ENCODE measurements at places on chromosomes 6 and 20. TPM values are rescaled to one million over a fixed set of nuclear protein-coding genes. Genes with fewer than 3 reads are reported as not detected.

The OR2B6 gene
- total RNA-seq = not detected

The UBD gene
- not detected for total RNA-seq

DNA sequence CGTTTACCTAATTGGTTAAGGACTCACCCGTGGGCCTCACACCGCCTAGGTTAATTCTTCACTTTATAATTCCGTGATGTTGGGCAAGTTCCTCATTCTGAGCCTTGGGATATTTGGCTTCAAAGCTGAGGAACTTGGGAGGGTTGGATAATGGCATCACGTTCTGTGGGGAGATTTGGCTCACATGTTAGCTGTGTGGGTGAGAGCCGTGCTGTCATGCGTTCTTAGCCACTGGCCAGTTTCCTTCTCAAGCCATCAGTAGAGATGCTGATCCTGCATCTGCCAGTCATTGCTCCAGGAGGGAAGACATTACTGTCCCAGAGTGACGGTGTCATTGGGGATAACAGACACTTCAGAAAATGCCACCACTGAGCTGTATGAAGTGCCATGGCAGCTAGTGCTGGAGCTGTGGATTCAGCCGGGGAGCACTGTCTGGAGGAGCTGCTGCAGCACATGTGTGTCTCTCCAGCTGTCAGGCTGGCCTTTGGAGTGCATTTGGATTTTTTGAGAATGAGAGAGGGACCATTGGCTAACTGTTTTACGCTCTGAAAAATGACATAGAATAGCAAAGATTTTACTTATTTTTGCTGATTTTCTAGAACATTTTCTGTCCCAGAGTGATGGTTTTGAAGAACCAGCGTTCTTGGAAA, 16.5 kb downstream of the IGF2R start:
- H3K4me1 ChIP-seq = peaks cover 6% of the 10 kb centered on the region
- H3K36me3 ChIP-seq = no peaks in the 10 kb centered on the region
- DNase-seq = peak; percentile 60
- H3K27me3 ChIP-seq = no peaks in the 10 kb centered on the region

DNA sequence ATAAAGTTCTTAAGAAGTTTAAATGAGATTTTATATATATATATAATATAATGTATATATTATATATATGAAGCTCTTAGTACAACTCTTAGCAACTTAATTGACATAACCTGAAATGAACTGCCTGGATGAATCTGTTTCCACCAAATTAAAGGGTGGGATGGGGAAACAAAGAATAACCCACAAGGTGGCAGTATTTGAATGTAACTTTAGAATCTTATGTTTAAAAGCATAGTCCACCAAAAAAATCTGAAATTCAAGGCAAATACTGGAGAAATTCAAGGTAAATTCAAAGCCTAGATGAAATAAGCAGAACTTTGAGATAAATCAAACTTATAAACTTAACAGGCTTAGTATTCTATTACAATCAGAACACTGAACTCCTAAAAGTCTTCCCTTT, 4.4 kb upstream of the IBTK start:
- no peak overlapping the region for H3K4me3 ChIP-seq
- peak; percentile 68 for DNase-seq
- H3K27ac ChIP-seq = no peak overlapping the region
- H3K4me1 ChIP-seq = peaks cover 6% of the 10 kb centered on the region
- H3K36me3 ChIP-seq = no peaks in the 10 kb centered on the region
- no peaks in the 10 kb centered on the region for H3K27me3 ChIP-seq

DNA sequence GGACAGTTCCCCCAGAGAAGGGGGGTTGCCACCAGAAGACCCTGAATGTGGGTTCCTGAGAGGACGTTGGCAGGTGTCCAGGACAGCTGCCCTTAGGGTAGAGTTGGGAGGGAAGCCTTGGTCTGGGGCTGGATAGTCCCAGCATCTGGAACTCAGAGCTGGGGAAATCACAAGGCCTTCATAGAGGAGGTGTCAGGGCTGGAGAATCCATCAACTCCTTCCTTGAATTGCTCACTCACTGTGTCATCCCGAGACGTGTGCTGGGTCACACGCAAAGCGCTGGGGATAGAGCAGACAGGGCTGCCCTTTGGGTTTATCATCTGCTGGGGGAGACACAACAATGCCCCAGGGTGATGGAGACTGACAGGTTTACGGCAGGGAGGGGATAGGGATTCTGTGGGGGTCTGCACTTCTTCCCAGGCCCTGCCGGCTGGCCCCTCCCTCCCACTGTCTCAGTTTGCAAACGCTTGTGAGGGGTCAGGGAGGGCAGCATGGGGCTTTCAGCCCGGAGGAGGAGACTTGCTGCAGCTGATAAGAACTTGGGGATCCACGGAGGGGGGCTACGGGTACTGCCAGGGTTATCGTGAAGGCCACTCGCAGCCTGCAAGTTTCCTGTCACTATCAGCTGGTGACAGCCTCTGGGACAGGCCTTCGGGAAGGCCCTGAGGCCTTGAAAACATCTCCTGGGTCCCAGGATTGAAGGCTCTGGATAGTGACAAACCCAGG, 18.6 kb downstream of the RBM38 start:
- peak overlapping the region; percentile 93 for H3K27ac ChIP-seq
- peaks cover 65% of the 10 kb centered on the region for H3K4me1 ChIP-seq
- no peak overlapping the region for H3K4me3 ChIP-seq
- DNase-seq = peak; percentile 92
- H3K27me3 ChIP-seq = no peaks in the 10 kb centered on the region
- peaks cover 41% of the 10 kb centered on the region for H3K36me3 ChIP-seq

DNA sequence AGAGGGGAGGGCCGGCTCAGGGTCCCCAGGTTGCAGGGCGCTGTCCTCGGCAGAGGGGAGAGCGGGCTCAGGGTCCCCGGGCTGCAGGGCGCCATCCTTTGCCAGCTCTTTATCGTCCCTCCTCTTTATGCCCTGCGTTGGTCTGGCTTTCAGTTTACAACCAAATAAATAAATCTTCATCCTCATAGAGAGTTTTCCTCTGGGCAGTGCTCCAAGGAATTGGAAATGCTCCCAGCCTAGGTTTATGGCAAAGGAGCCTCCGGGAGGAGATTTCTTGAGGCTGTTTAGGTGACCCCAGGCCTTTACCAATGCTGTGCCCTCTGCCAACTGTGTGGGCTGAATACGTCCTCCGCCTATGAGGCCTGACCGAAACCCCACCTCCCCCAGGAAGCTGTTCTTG, 60.2 kb downstream of the CHMP4B start:
- DNase-seq = no peak
- H3K4me1 ChIP-seq = no peaks in the 10 kb centered on the region
- no peaks in the 10 kb centered on the region for H3K27me3 ChIP-seq
- no peak overlapping the region for H3K27ac ChIP-seq
- no peaks in the 10 kb centered on the region for H3K36me3 ChIP-seq

- H3K4me3 ChIP-seq = no peak overlapping the region
- H3K27me3 ChIP-seq = no peaks in the 10 kb centered on the region
- DNase-seq = no peak
- peaks cover 5% of the 10 kb centered on the region for H3K4me1 ChIP-seq
Observed at GRCh38 chr6:51118792-51119191, 300.1 kb downstream of the TFAP2B start.

- no peak overlapping the region for H3K27ac ChIP-seq
- H3K27me3 ChIP-seq = no peaks in the 10 kb centered on the region
- peaks cover 15% of the 10 kb centered on the region for H3K4me1 ChIP-seq
Observed at GRCh38 chr6:7414811-7415210, 25.2 kb downstream of the RIOK1 start.

DNA sequence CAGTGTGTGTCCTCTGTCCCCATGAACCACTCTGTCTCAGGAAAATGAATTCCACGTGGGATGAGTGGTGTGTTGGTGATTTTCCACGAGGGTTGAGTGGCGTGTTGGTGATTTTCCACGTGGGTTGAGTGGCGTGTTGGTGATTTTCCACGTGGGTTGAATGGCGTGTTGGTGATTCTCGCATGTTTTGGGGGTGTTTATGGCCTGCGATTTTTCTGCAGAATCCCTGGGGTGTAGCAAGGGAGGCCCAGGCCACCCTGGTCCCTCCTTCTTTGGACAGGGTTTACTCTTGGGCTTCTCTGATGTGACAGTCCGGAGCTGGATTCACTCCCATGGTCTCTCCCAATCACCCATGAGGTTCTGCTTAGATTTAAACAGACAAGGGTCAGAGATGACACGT, 90.6 kb upstream of the FRMD1 start:
- H3K27ac ChIP-seq = no peak overlapping the region
- DNase-seq = no peak
- no peaks in the 10 kb centered on the region for H3K4me1 ChIP-seq
- H3K36me3 ChIP-seq = no peaks in the 10 kb centered on the region
- no peaks in the 10 kb centered on the region for H3K27me3 ChIP-seq

GRCh38 chr6:29553268-29554057, 6.1 kb downstream of the UBD start:
- H3K27me3 ChIP-seq = peaks cover 71% of the 10 kb centered on the region
- DNase-seq = peak; percentile 78
- H3K27ac ChIP-seq = no peak overlapping the region
- H3K36me3 ChIP-seq = no peaks in the 10 kb centered on the region

- H3K4me3 ChIP-seq = no peak overlapping the region
- no peaks in the 10 kb centered on the region for H3K36me3 ChIP-seq
- DNase-seq = no peak
- no peaks in the 10 kb centered on the region for H3K4me1 ChIP-seq
- no peak overlapping the region for H3K27ac ChIP-seq
Observed at GRCh38 chr6:166252601-166253000, 55.6 kb downstream of the PRR18 start.

DNA sequence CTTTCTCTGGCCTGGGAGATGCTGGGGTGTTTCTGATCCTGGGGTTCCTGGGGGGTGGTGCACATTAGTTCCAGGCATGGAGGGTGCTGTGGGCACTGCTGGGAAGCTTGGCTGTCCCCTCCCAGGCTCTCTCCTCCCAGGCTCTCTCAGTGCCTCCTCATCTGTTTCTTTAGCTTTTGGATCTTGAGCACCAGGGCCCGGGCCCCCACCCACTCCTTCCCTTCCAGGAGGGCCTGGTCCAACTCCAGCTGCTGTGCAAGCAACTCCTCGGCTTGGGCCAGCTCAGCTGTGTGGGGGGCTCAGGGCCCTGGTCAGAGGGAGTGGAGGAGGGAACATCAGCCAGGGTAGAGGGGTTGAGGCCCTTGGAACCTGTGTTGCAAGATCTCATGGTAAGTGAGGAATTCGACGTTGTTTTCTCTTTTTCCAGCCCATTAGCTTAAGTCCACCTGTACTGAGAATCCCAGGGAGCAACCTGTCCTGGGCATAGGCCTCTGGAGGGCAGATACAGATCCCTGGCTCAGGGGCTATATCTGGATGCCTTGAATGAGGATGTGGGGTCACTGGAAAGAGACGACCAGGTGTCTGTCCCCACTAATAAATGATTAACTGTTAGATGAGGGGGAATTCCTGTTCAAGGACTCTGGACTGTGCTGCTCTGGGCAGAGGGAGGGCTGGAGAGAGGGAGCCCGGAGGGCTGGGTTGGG, 34.5 kb upstream of the HLA-A start:
- H3K27ac ChIP-seq = no peak overlapping the region
- DNase-seq = no peak
- H3K4me3 ChIP-seq = no peak overlapping the region
